Activated naive CD4-positive, alpha-beta T cell treated with anti-CD3 and anti-CD28 coated beads, Interleukin-2, amount 50 U/mL, for 16 hours (primary cell): ENCODE measurements at places on chromosomes 13 and 19.

GRCh38 chr19:50016225-50016807 is 8.9 kb downstream of the VRK3 start:
- DNase-seq: no peak

DNA sequence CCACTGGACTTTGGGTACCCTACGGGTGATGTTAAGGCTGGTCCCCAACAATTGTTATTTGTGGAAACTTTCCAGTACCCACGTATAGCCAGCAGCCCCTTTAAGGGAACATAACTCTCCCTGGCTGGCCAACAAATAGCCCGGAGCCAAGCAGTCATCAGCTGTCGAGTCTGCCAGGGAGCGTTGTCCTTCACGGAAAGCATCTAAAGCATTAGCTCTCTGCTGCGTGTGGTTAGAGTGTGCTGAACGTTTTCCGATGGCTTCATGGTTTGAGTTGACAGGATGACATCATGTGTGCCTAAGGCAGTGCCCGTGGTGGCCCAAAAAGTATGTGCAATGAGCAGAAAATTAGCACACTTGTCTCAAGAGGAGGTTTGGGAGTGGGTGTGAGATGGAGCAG is 3.3 kb upstream of the ZNF556 start:
- DNase-seq: no peak

DNA sequence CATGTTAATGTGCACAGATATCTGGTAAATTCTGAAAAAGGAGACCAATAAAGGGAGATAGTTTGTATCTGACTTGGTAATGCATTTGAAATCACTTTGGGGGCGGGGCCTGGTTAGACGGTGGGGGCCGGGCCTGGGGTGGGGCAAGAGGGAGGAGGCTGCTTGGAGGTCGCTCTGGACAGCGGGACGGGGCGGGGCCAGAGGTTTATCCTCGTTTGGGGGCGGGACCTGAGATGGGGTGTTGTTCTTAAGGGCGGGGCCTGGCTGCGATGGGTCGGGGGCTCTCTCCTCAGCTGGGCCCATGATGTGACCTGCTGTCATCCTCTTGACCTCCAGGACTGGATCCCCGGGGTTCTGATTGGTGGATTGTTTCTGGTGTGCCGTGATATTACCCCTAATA is 4.9 kb upstream of the ZNF808 start:
- DNase-seq: no peak

- no peak for DNase-seq
Observed at GRCh38 chr13:36915106-36915505, 4.9 kb downstream of the SMAD9 start.

- DNase-seq: no peak
Observed at GRCh38 chr13:60986301-60986700, 429.3 kb downstream of the PCDH20 start.

DNA sequence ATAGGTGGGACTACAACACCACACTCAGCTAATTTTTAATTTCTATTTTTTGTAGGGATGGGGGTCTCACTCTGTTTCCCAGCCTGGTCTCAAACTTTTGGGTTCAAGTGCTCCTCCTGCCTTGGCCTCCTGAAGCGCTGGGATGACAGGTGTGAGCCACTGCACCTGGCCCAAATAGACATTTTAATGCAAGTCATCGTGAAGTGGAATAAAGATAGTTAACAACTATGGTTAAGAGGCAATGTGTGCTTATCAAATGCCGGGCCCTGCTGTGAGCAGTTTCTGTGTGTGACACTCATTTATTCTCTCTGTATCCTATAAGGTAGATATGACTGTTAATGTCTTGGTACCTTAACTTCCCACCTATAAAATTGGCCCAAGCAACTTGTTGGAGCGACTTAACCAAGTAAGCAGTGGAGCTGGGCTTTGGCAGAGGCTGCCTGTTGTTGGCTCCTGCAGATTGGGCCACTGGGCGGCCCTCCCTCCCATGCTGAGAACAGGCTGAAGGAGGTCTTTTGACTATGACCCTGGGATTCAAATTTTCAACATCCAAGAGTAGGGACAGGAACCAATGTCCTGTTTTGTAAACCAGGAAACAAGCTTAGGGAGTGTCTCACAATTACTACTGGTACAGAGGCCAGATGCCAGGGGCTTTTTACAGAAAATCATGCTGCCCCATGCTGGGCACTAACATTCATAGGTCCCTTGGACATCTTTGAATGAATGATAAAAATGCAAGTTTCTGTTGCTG is 450.7 kb downstream of the TSHZ3 start:
- no peak for DNase-seq

DNA sequence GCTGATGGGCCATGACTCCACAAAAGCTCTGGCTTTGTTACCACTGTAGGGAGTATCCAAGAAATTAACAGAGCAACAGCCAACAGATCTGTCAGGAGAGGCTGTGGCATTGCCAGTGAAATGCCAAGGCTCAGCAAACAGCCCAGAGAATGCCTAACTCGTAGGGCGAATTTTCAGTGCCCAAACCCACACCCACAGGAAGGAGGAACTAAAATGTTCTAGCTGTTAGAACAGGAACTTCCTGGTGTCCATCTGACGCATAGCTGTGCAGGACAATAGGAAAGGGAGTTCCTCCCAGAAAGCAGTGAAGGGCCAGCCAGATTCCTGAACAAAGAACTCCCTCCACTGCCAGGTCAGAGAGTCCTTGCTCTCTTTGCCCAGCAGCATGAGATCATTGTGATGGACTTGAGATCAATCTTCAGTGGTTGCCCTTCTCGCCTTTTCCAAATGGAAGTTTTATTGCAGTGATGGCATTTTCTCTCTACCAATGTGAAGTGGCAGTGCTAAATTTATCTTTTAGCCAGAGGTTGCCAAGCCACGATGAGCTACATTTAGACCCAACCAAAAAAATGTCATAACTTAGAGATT is 224.2 kb upstream of the STARD13 start:
- no peak for DNase-seq

GRCh38 chr19:9178901-9179300 is at the start of gene OR7D2:
Gene OR7D2 (plus strand): TSS chr19:9178979. CDS start chr19:9185782, 6,803 bp downstream.
- DNase-seq: no peak

- no peak for DNase-seq
Observed at GRCh38 chr13:80572308-80572922, 231.5 kb upstream of the SPRY2 start.

GRCh38 chr13:103795892-103796478 is 729.8 kb upstream of the SLC10A2 start:
- no peak for DNase-seq

- DNase-seq: no peak
Observed at GRCh38 chr13:60590800-60591747, 194.1 kb downstream of the TDRD3 start.

DNA sequence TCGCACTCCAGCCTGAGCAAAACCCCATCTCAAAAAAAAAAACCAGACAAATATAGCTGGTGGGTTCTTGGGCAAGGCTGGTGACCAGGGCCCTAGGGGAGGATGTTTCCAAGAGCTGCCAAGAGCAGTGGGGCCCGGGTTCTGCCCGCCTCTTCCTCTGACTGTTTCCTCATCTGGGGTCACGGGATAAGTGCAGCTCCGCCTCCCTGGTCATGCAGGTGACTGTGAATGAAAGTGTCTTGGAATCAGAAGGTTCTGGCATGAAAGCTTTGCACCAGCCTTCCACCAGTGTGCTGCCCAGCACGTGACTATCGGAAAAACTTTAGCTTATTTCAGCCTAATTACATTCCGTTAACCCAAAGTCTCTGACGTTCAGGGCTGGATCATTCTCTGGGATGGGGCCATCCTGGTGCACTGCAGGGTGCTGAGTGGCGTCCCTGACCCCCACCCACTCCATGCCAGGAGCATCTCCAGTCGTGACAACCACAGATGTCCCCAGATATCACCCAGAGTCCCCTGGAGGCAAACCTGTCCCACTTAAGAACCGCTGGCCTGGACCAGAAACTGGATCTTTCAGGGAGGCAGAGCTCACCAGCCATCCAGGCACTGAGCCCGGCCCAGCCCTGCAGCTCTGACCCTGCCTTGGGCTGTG is 85.6 kb downstream of the GNG7 start:
- no peak for DNase-seq

GRCh38 chr13:43583321-43583720 is 203.5 kb downstream of the ENOX1 start:
- DNase-seq: no peak

- no peak for DNase-seq
Observed at GRCh38 chr13:27404680-27405079, 19.7 kb upstream of the GTF3A start.

DNA sequence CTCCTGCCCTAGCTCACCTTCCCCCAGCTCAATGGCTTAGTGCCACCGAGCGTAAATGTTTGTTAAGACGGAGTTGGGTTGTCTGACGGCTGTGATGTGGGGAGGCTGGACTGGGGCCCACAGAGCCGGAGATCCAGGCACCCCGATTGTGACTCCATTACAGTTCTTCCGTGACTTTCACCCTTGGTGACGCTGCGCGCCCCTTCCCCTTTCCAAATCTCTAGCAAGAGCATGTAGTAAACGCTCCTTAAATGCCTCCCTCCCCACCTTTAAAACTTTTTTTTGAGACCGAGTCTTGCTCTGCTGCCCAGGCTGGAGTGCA is 829 bp downstream of the REEP6 start:
- no peak for DNase-seq

DNA sequence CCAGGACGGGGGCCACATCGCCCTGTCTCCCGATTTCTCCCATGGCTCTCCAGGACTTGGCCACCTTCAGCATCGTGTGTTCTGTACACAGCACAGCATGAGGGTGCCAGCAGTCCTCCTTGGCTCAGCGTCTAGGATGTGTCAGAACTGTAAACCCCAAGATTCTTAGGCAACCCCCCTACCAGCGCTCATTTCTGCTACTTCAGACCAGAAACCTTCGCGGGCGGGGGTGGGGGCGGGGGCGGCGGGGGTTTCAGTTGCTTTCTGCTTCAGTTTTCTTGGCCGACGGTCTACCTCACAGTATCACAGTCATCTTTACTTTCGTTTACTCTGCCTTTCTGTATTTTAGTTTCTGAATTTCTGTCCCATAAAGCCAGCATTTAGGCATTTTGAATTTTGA is 82.4 kb downstream of the GGACT start:
- peak; percentile 47 for DNase-seq

- DNase-seq: no peak
Observed at GRCh38 chr19:14519245-14519859, 1.2 kb upstream of the DNAJB1 start.

GRCh38 chr13:72258340-72258981 is 391.5 kb upstream of the DACH1 start:
- no peak for DNase-seq

DNA sequence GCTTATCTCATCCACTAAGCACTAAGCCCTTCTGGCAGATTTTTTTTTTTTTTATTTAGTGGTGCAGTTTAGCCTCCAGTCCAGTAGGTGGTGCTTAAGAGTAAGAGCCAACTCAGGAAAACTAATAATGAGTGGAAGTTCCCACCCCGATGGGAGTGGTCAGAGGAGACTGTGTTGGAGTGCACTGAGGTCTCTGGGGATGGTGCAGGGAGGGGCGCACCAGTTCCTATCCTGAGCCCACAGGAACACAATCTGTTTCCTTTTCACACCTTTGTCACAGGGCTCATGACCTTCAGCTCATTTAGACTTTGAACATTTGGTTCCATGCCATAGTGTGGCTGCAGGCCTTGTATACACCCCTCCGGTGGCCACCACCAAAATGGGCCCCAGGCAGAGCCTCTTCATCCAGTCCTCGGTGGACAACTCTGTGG is 367.4 kb downstream of the SPRY2 start:
- DNase-seq: no peak

GRCh38 chr19:16946951-16947940 is 58.4 kb downstream of the F2RL3 start:
- no peak for DNase-seq

DNA sequence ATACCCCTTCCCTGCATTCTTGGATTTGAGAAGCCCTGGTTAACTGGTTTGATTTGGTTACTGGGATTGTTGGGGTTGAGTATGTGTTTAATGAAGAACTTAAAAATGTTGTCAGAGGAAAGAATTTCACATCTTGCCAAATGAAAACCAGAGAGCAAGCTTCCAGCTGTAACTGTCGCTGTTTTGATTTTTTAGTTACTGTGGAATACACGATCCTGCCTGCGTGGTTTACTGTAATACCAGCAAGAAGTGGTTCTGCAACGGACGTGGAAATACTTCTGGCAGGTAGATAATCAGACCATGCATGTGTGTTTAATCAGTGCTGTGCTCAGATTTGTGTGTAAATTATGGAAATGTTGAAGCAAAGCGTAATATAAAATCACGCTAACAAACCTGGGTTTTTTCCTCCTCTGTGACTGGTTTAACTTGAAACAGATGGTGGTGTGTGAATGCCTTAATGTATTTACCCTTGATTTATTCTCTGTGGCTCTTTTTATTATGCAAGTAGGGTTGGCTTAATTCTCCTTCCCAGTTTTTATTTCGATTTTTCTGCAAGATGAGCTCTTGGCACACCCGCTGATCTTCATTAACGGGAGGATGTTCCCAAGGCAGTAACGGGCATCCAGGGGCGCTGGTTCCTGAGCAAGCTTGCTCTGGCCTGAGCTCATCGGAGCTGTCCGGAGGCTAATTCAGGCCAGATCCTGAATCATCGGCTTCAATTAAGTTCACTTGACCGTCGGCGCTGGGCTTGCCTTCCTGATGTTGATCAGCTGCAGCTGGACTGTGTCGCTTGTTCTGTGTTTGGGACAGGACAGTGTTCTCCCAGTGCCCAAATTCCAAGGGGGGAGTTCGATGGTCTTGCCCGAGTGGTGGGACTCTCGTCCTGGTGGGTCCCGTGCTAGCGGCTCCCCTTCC is 16.0 kb downstream of the UPF1 start:
- DNase-seq: no peak

GRCh38 chr13:24142886-24143285 is 17.6 kb upstream of the SPATA13 start:
- no peak for DNase-seq

DNA sequence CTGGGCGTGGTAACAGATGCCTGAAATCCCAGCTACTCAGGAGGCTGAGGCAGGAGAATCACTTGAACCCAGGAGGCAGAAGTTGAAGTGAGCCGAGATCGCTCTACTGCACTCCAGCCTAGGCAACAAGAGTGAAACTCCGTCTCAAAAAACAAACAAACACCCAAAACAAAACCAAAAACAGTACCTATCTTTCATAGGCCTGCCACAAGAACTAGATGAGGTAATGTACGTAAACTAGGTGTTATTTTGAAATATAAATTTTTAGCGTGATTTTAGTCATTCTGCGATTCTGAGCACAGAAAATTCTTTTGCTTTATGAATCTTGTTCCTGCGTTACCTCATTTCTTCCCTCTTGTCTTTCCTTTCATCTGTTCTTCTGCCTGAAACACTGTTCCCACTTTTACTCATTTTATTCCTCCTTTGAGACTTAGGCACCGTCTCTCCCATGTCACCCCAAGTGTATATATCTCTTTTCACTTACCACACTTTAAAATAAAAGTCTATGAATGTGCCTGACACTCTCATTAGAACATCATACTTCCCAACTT is 238.2 kb upstream of the HTR2A start:
- DNase-seq: no peak
